ENCODE measurements at places on chromosomes 7 and 10. TPM values are rescaled to one million over a fixed set of nuclear protein-coding genes. Genes with fewer than 3 reads are reported as not detected.

The CABCOCO1 gene
- polyA plus RNA-seq: not detected

DNA sequence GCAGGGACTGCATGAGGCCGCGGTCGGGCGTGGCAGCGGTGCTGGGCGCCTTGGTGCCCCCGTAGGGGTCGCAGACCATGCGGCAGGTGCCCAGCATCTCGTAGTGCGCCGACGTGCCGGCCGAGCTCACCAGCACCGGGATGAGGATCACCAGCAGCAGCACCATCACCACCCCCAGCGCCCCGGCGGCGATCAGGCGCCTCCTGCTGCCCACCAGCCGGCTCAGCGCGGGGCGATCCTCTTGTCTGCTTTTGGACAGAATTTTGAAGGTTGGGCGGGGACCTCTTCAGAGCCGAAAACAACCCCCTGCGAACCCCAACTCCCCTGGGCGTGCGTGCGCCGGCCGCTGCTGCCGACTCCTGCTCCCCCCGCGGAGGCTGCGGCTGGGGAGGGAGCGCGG, 779 bp downstream of the C1QL3 start:
- no peak for DNase-seq

- no peak for DNase-seq
These were observed 15.1 kb downstream of the TTYH3 start for GRCh38 chr7:2646680-2647571.

DNA sequence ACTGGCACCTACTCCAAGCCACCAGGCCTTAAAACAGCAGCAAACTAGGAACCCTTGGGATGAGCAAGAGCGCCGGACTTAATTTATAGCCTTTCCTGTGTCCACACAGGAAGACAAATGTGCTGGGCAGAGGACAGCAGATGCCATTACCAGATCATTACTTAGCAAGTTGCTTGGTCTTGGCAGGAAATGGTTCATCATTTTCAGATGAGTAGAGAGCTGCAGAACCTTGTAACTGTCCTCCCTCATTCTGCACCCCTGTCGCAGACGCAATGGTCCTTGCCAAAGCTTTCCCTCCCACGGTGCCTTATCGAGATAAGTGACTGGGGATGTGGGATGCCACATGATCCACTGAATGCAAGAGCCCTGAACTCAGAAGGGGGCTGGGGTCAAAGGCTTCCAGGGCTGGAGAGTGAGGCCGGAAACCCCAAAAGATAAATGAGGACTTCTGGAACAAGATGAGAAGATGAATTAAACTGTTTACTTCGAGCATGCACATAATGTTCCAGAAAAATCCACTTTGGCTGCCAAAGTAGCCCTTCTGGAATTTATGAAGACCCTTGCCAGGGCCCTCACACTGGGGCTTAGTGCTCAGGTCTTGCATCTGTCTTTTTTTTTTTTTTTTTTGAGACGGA, 145.6 kb upstream of the ZNF32 start:
- DNase-seq: no peak

DNA sequence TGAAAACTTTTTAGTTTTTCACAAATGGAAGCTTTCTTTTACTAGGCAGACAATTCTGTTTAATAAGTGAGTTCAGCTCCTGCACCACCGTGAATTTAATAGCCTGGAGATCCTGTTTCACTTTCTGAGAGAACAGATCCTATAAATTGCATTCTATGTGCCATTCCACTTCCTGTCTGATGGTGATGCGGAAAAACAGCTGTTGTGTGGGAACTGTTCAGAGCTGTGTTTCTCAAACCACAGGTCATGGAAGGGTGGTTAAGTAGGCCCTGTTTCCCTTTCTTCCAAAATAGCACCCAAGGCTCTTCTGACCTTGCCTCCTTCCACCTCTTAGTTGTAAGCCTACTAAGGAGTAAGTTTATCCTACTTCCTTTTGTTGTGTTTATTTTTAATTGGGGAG, 97.2 kb upstream of the DKK1 start:
- no peak for DNase-seq

DNA sequence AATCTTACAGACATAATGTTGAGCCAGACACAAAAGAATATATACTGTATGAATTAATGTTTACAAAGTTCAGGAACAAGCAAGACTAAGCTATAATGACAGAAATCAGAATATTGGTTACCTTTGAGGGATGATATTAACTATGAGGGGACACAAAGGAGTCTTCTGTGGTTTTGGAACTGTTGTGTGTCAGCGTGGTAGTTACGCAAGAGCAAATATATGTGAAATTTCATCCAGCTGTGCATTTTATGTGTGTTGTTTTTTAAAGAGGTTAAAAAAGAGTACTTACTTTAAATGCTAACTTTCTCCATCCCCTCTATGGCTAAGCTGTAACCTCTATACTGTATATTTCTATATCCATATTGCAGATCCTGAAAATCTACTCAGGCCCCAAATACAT, 14.9 kb downstream of the SLC25A28 start:
- DNase-seq: no peak

DNA sequence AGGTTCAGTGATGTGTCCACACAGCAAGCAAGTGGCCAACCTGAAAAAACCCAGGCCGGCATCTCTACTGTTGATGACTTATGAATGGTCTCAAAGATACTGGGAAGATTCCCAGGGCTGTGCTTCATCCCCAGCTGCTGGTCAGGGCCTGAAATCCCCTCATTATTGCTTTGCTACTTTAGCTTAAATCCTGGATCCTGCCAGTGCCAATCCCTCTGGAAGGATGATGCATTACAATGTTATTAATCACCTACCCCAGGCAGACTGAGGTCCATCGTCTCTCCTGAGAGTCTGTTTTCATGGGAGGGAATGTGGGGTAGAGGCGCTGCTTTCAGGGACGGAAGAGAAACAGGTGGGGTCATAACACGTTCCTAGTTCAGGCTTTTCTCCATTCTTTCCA, 371.6 kb downstream of the RPS24 start:
- no peak for DNase-seq

The FAM24B gene
- 2.3 TPM for polyA plus RNA-seq

DNA sequence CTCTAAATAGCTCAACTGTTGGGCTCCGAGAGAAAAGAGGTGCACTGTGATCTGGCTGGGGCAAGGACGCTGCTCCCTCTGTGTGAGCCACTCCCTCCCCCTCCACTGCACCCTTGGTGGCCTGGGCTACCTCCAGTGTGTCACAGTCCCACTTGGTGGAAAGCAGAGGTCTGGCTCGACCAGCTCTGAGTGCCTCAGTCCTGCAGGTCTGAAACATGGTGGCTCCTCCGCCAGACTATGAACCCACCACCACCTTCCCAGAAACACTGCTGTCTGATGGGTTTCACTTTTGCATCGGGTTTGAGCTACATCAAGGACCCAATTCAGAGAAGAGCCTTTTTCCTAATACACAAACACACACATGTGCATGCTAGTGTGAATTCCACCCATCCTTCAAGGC, 500.1 kb downstream of the RPS24 start:
- no peak for DNase-seq

The WNT2 gene
- polyA plus RNA-seq: not detected

DNA sequence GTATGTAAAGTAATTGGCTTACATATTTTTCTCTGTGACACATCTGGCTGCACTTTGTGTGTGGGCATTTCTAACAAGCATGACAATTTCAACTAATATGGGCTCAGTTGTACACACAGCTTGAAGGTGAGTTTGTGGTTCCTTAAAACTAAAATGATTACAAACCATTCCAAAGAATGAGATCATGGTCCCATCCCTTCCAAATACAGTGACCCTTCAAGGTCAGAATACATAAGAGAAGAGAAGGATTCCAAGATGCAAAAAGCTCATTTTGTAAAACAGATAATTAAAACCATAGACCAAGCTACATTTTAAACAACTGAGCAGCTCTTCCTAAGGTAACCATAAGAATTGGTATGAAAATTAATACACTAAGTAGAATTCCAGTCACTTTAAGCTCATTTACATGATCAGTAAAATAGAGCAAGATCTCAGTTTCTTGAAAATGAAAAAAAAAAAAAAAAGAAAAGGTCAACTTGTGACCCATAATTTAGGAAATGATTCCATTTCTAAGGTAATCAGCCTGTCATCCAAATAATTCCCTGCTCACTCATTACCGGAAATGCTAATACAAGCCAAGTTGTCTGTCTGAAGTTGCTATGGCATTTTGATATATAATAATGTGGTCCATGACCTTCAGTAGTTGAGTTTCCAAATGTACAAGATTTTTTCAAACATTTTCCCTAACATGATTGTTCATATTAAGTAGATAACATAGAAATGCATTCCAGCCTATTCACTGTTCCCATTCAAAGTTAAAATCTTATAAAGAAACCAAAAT, 688.5 kb downstream of the PARD3 start:
- DNase-seq: no peak

GRCh38 chr7:12370249-12370648, 33.4 kb downstream of the VWDE start:
- DNase-seq: no peak

The ITPRID1 gene
- polyA plus RNA-seq: not detected

GRCh38 chr7:101884671-101885596, 67.5 kb downstream of the CUX1 start:
- no peak for DNase-seq

DNA sequence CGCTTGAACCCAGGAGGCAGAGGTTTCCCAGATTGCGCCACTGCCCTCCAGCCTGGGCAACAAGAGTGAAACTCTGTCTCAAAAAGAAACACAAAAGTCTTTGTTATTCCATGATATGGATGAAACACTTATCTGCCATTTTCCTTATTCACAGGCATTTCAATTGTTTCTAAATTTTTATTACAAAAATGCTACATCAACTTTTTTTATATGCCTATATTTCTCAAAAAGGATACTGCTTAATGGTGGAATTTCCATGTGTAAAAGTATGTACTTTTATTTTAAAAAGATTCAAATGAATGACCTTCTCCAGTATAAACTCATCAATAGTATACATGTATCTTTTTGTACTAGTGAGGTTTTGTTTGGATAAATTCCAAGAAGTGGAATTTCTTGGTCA, 41.9 kb upstream of the STMP1 start:
- DNase-seq: no peak

GRCh38 chr10:35542303-35542702, 62.8 kb upstream of the GJD4 start:
- DNase-seq: no peak

The TEX47 gene
- polyA plus RNA-seq: not detected

DNA sequence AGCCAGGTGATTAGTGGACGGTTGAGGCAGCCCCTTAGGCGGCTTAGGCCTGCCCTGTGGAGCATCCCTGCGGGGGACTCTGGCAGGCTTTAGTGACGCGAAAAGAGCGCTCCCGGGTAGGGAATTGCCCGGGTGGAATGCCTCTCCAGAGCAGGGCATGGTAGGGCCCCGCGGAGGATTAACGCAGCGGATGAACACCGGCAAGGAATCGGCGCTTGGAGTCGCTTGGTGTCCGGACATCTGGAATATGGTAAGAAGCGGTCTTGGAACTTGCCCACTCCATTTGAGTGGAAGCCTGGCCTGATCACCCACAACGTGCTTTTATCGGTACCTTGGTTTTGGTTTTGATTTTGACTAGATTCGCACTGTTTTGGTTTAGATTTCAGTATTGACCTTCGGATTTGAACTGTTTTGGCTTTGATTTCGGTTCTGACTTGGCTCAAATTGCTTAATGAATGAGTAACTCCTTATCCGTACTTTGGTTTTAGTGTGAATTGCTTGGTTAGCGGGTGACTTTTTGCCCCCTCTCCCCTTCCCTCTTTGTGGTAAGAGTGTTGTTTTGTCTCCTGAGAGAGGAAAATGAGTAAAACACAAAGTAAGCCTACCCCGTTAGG, 24.2 kb upstream of the CHST3 start:
- DNase-seq: no peak

The POM121L12 gene
- polyA plus RNA-seq: not detected

The HECTD2 gene
- not detected for polyA plus RNA-seq

- DNase-seq: no peak
These were observed 28.7 kb downstream of the ZEB1 start for GRCh38 chr10:31347705-31348104.

The SUMF2 gene
- polyA plus RNA-seq: 75.0 TPM

DNA sequence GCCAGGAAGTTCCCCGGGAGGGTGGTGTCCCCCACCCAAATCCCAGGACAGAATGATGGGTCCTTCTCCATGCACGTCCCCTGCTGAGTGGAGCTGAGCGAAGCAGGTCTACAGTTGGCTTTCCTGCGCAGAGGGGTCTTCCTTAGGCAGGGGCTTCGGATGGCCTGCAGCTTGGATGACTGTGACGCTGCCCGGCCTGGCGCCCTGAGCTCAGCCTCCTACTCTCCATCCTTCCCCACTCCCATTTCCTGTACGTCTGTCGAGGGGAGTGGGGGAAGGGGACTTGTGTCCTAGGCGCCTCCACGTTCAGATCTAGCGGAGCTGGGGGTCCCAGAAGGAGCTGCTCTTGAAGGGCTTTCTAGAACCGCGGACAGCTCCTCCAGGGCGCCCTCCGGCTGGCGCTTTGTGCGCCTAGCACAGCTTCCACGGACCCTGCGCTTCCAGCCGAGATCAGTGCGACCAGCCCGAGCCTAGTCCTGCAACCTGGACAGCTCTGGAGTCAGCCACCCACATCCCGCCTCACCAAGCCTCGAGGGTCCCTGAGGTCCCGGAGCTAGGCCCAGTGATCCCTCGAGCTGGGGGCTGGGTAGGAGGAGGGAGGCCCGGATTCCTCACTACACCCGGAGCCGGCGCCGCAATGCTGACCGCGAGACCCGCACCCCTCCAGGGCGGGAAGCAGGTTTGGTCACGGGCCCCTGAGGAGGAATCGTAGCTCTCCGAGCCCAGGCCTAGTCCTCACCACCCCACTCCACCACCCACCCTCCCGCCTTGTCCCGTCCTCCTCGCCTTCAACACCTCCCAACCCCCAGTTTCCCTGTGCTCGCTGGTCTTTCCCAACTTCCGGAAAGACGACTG, 1.9 kb downstream of the GRID1 start:
- DNase-seq: no peak

DNA sequence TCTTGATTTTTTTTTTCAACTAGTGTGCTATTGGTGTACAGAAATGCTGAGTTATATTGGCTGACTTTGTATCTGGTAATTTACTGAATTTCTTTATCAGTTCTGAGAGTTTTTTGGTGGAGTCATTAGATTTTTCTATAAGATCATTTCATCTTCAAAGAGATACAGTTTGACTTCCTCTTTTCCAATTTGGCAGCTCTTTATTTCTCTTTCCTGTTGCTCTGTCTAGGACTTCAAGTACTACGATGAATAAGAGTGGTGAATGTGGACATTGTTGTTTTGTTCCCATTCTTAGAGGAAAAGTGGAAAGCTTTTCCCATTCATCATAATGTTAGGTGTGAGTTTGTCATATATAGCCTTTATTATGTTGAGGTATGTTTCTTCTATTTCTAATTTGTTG, 50.2 kb downstream of the LOXL4 start:
- DNase-seq: peak; percentile 5

GRCh38 chr10:44970812-44971395, 7.7 kb downstream of the DEPP1 start:
- DNase-seq: no peak
